Stimulated activated CD4-positive, alpha-beta T cell treated with anti-CD3 and anti-CD28 coated beads, Interleukin-1b, Interleukin-23, amount 100 ng/mL, for 1 hour (primary cell): ENCODE measurements at places on chromosomes 1 and 21.

- no peak for DNase-seq
Measured at GRCh38 chr1:32684167-32684811, 18.3 kb downstream of the SYNC start.

DNA sequence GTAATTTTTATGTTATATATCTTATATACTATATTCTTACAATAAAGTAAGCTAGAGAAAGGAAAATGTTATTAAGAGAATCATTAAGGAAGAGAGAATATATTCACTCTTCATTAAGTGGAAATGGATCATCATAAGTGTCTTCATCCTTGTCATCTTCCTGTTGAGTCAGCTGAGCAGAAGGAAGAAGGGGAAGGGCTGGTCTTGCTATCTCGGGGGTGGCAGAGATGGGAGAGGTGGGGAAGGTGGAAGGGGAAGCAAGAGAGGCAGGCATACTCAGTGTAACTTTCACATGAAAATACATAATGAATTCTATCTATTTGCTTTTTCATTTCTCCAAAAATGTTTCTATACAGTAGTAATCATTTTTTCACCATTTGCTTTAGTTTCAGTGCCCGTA is 5.1 kb downstream of the DNASE2B start:
- DNase-seq, result no peak

DNA sequence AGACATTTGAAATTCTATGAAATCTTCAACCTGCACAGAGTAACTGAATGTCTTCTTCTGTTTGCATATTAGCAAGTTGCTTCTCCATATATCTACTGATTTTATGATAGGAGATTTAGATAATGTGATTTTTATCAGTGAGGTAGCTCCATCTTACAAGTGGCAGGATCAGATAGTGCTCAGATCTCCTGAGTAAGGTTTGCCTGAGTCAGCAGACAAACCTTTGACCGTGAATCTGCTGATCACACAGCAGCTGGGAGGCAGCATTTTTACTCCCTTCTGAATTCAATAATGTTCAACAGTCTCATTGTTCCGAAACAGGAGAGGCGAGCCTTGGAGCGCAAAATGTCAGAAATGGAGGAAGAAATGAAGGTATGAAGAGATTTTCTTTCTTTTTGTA is 141.4 kb downstream of the SYT2 start:
- DNase-seq, result no peak

DNA sequence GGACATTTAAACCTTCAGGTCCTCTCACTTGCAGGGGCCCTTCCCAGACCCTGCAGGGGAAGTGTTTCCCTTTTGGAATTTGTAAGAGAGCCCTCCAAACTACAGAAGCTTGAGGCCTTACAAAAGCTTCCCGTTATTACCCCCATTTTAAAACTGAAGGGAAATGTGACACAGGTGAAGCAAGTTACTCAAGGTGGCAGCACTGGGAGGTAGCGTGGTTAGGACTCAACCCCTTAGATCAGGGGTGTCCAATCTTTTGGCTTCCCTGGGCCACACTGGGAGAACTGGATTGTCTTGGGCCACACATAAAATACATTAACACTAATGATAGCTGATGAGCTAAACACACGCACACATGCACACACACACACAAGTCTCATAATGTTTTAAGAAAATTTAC is 15.8 kb upstream of the ZC3H12A start:
- no peak for DNase-seq

- no peak for DNase-seq
Measured at GRCh38 chr21:34166468-34166867, 93.1 kb downstream of the MRPS6 start.

DNA sequence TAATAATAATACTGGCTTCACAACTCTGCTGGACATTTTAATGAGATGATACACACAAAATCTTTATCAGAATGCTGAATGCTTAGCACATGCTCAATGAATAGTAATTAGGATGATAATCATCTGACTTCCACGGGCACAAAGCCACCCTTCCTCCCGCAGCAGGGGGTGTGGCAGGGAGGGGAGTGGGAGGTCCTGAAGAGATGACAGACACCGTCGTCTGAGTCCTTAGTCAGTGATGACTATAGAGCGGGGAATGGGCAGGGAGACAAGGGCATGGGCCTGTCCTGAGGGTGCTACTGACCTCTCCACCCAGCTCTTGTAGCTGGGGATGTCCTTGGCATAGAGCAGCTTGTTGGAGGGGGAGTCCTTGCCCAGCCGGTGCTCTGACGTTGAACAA is 117.6 kb upstream of the CD34 start:
- no peak for DNase-seq

DNA sequence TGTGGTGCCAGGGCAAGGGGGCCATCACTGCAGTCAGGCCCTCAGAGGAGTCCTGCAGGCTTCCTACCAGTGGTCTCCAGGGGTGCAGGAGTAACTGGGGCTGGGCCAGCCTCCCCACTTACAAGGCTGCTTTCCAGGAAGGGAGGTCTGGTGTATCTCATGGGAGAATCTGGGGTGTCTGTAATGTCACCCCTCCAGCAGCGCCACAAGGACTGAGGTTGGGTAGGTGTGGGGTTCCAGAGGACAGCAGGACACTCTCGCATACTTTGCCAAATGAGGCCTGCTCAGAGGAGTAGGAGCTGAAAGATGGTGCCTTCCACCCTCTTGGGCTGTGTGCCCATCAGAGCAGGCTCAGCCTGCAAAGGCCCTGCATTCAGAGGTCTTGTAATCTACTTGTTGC is 46.9 kb downstream of the TNNT2 start:
- DNase-seq, result no peak

DNA sequence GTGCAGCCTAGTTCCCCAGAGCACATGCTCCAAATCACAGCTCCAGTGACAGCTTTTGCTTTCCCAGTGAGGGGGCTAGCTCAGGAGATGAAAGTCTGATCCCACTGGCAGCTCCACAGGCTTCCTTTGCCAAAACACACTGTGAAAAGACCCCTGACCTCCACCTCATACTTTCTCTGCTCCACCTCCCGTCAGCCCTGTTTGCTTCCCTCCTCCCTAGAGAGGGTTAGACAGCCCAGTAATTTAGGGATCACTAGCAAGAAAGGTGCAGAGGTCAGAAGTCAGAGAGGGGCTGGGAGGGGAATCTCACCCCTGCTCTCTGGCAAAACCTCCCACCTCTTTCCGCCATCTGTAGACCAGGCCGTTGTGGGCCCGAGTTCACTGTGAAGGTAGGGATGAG is 62.8 kb downstream of the PLXNA2 start:
- no peak for DNase-seq

GRCh38 chr1:81186261-81186660 is 614.5 kb upstream of the ADGRL2 start:
- no peak for DNase-seq

DNA sequence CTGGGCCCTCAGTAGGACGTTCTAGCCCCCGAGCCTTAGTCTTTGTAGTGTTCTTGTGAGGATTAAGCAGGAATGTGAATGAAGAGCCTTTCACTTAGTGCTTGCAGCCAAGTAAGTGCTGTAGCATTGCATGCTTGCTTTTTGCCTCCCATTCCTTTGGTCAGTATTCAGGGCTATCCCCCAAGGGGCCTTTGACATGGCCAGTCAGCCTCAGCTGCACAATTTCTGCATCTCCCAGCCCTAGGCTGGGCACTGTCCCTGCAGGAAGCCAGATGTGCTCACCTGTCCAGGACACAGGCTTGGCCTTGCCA is 30.5 kb downstream of the SOX13 start:
- no peak for DNase-seq

- DNase-seq, result no peak
Measured at GRCh38 chr1:67721650-67722291, 36.8 kb downstream of the GADD45A start.

- DNase-seq, result no peak
Measured at GRCh38 chr1:20184997-20185833, 681 bp upstream of the UBXN10 start.

- DNase-seq, result no peak
Measured at GRCh38 chr1:17244821-17245740, 3.8 kb upstream of the PADI3 start.

- DNase-seq, result no peak
Measured at GRCh38 chr1:23282957-23283356, 61.1 kb downstream of the HNRNPR start.

DNA sequence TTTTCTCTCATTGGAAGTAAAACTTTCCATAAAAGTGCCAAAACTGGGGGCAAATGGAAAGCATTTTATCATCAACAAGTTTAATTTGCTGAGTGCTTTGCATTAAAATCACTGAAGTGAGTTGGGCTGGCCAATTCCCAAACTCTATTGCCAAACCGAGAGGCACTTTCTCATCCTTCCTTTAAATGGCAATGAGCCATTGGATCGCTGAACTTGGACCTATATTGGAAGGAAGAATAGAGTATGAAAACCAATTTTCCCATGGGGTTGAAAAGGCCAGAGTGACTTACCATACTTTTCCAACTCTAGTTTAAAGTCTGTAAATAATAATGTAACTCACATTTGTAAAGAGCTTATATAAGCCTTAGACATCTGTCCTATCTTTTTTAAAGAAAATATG is 189.1 kb upstream of the C1orf87 start:
- no peak for DNase-seq

DNA sequence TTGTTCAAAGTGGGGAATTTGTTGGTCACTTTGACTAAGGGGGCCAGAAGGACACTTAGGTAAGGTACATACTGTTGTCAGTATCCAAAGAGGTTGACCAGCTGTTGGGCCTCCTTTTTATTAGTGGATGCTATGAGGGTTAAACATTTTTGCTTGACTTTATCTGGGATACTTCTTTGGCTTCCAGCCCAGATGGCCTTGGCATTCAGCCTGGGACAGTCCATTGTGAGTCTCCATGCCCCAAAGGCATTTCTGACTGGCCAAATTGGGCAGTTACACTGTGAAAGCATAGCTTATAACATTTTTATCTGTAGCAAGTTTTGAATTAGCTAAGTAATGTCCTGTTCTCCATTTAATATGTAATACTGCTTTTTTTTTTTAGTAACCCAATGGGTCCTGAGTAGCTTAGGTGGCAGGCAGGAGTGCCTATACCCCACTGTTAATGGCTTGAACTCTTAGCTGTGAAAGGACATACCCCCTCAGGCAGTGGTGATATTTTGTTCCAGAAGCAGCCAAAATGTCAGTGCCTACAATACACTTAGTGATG is 35.4 kb upstream of the CD1D start:
- no peak for DNase-seq
